ENCODE measurements at places on chromosomes 6 and 20. TPM values are rescaled to one million over a fixed set of nuclear protein-coding genes. Genes with fewer than 3 reads are reported as not detected.

GRCh38 chr6:40887792-40888340 is 151.2 kb downstream of the UNC5CL start:
- no peak for DNase-seq

GRCh38 chr6:93389192-93389591 is 30.2 kb downstream of the EPHA7 start:
- no peak for DNase-seq

Gene ID4
- polyA plus RNA-seq: not detected

- DNase-seq: no peak
Observed at GRCh38 chr6:21614226-21614625, 20.7 kb downstream of the SOX4 start.

Gene PRSS35
- 0.16 TPM for polyA plus RNA-seq

GRCh38 chr6:43076464-43077332 is 584 bp downstream of the PTK7 start:
- DNase-seq: no peak

GRCh38 chr6:169741344-169741743 is 10.0 kb downstream of the DYNLT2 start:
- no peak for DNase-seq

Measured in immature natural killer cell (primary cell).